ENCODE measurements at places on chromosomes 6 and 20.

GRCh38 chr20:64083378-64083803 lies 807 bp downstream of the LKAAEAR1 start:
- no peak for DNase-seq

DNA sequence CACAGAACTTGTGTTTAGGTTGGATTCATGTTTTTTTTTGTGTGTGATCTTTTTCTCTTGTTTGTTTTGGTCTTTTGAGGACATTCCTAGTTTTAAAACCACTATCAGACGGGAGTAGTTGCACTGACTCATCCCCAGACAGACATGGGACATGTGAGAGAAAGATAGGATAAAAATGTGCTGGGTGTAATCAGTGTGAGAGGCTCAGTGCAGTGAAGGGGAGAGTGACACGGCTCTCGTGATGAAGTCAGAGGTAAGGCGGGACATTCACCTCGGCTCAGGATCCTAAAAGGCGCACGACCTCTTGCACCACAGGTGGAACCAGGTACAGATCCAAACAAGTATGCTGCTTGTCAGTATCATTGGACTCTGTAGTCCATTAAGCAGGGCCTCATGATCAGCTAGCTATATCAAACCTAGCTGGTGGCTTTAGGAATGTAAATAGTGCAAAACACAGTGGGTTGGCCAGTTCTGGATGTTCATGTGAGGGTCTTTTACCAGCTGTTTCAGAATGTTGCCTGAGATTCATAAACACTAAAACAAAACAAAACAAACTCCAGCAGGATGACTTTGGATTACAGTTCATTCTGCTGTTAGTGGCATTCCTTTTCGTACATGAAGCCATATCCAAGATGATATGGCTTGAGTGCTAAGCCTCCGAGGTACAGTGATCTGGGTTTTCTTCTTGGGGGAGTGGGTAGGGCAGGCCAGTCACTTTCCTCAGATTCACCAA lies 18.0 kb downstream of the FOXO3 start:
- DNase-seq = no peak

- DNase-seq = no peak
These were observed 77.4 kb upstream of the MTHFD1L start for GRCh38 chr6:150788089-150788488.

DNA sequence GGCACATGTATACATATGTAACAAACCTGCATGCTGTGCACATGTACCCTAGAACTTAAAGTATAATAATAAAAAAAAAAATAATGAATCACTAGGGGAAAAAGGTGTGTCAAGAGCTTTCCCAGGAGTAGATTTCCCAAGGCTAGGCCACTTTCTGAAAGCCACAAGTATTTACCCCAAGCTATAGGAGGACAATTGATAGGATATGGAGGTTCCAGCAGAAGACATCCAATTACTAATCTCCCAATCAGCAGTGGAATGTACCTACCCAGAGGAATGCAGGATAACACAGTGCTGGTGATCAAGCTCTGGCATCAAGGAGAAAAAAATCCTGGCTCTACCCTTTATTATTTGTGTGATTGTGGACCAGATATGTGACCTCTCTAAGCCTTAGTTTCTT lies 562.7 kb downstream of the RFPL4B start:
- no peak for DNase-seq

DNA sequence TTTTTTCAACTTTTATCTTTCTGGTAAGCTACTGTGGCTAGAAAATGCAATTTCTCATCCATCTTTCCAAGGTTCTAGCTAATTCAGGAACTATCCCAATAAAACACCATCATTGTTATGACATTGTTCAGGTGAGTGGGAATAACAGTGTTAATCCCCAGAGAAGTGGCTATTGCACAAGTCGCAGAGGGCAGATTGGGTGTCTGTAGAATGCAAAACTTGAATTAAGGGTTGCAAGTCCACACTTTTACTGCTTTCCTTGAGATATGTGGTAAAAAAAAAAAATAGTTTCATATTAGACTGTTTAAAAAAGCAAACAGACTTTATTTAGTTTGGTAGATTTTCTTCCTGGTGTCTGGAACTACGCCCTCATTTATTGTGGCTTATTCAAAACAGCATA lies 41.1 kb upstream of the PRDM1 start:
- DNase-seq = no peak

DNA sequence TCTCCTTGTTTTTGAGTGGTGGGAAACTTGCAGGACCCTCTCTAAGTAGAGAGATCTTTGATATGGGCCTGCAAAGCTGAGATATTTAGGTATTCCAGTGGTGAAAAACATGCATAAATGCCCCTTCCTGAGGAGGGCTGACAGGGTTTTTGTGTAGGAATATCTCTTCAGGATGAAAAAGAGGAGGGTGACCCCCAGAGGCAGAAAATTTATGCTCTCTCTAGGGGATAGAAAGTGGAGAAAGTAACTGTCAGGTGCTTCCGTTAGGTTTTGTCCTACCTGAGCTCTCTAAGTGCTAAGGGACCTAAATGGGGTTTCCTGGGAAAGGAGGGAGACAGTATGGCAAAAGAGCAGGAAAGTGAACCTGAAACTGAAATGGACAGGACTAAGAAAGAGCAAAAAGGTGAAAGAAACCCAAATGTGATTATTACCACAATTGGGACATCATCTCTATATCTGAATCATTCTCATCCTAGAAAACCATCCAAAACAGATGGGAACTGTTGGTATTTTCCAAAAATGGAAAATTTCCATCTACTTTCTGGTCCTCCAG lies 2.0 kb downstream of the COL19A1 start:
- DNase-seq = no peak

DNA sequence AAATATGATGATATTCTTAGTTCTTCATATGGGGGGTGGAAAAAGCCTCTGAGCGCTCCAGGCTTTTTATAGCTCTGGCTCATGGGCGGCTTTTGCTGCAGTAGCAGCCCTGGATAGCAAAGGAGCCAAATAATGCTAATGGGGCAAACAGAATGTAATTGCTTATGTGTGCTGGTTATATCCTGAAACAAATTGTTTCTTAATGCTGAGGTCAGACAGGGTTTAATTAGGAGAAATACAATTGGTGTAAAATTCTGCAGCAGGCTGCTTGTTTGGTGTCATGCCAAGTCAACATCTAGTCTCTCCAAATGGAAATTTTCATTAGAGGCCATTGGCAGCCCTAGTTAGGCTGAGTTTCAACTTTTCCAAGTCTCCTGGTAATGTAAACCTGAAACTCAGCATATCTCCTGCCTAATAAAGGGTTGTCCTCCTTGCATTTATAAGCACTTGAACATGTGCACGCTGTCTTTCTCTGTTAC lies 530.1 kb upstream of the NOX3 start:
- DNase-seq = no peak

- no peak for DNase-seq
These were observed 8.5 kb upstream of the TRIM40 start for GRCh38 chr6:30127238-30128093.

GRCh38 chr20:33871362-33871761 lies 60.2 kb downstream of the CHMP4B start:
- DNase-seq = no peak

DNA sequence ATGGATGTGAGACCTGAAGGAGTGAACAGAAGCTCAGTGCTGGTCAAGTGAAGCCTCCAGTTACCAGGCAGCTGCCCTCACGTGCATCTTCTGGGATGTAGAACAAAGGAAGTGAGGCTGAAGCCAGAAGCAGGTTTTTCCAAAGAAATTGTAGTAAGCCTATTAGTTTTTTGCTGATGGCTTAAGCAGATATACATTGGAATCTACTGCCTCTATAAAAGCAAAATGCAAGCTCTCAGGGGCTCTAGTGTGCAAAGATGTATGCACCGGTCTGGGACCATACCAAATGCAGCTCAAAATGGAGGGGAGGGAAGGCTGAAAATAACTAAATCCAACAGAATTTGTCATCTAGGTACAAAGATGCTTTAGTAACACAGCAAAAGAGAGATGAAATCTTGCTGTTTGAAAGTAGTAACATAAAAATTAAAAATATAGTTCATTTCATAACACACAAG lies 77.0 kb downstream of the DTNBP1 start:
- no peak for DNase-seq

DNA sequence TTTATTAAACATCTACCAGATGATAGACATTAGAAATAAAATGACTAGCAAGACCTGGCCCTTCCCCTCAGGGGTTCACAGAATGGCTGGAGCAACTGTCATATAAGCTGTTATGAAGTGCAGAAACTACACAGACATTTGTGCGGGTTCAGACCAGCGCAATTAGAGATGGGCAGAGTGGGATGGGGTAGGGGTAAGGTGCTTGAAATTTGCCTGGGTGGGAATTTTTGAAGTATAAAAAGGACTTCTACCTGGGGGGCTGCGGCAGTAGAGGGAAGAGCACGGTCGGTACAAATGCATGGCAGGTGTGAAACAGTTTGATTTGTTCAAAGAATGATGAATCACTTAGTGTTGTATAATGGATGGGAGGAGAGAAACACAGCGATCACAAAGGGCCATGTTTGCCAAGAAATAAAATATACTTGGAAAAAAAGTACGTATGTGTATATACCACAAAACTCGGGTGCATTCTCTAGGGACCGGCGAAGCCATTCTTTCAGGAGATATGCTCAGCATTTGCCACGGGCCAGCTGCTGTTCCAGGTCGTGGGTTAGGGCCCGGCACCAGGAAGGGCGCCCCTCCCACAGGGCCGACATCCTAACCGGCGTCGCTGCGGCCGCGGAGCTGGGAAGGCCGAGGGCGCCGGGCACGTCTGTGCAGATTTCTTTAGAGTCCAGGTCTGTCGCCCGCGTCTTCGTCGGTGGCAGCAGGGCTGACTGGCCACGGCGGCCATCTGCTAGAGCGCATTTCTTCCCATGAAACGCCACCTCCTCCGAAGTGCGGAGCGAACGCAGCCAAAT lies 809 bp upstream of the NOL7 start:
- peak; percentile 62 for DNase-seq

- DNase-seq = no peak
These were observed 177.5 kb downstream of the TMEM242 start for GRCh38 chr6:157145656-157146285.

DNA sequence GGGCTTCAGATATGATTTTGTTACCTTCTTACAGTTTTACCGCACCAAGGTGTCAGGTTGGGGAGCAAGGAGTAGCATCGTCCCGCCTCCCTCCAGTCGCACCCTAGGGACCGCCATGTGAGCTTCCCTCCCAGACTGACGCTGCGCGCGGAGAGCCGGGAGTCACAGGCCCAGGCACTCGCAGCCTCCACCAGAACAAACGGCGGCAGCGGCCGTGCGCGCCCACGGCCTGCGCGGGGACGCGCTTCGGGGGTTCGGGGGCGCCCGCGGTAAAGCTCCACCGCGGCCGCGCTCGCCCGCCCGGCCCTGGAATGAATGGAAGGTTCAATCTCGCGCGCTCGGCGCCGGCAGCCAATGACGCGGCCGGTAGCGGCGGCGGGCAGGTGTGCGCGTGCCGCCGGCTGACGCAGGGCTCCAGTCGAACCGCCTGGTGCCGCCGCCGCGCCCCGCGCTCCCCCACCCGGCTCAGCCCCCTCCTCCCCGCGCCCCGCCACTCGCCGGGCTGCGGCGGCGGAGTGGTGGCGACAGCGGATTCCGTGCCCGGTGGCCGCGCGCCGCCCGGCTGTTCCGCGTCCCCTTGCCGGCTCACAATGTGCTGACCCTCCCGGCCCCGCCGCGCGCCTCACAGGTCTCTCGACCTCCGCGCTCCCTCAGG lies 16.5 kb upstream of the LIN28B start:
- no peak for DNase-seq

DNA sequence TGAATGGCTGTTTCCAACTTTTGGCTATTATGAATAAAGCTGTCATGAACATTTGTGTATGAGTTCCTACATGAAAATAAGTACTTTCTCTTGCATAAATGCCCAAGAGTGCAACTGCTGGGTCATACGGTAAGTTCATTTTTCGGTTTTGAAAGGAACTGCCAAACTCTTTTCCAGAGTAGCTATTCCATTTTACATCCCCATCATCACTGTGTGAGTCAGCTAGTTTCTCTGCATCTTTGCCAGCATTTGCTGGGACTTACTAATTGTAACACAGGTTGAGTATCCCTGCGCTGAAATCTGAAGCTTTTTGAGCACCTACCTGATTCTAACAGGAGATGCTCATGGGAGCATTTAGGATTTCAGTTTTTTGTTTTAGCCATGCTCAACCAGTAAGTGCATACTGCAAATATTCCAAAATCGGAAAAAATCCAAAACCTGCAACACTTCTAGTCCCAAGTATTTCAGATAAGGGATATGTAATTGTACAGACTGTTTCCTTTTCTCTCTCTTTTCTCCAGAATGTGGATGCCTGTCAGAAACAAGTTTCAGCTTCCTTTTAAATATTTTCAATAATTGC lies 118.4 kb downstream of the DTNBP1 start:
- no peak for DNase-seq

All from NK-92 treated with Interleukin-12 subunit alpha and Interleukin-12 subunit beta, amount 100 ng/mL, for 24 hours (cell line).